ENCODE measurements at places on chromosomes 5 and 9.

- DNase-seq: no peak
Observed at GRCh38 chr5:77031891-77032290, 1.7 kb downstream of the AGGF1 start.

GRCh38 chr9:127201071-127201541, 63.5 kb upstream of the GARNL3 start:
- DNase-seq: no peak

GRCh38 chr5:148457183-148457620, 73.4 kb downstream of the FBXO38 start:
- no peak for DNase-seq

GRCh38 chr5:8561224-8561840, 692.4 kb downstream of the MTRR start:
- no peak for DNase-seq

GRCh38 chr9:89467278-89467625, 30.7 kb downstream of the SEMA4D start:
- DNase-seq: no peak

DNA sequence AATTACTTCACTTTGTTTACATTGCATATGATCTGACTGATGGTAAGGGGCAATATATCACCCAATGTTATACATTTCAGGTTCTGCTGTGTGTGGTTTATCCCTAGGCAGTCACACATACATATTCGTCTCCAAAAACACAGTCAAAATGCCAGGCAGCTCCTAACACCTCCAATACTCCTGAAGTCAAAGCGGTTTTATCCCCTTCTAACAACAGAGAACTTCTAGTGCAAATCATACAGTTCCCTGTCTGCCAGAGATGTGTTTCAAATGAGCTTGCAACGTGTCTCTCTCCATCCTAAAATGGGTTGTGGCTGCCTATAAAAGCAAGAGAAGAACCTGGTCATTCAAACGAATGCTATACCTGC, 328.9 kb downstream of the ELAVL2 start:
- DNase-seq: no peak

DNA sequence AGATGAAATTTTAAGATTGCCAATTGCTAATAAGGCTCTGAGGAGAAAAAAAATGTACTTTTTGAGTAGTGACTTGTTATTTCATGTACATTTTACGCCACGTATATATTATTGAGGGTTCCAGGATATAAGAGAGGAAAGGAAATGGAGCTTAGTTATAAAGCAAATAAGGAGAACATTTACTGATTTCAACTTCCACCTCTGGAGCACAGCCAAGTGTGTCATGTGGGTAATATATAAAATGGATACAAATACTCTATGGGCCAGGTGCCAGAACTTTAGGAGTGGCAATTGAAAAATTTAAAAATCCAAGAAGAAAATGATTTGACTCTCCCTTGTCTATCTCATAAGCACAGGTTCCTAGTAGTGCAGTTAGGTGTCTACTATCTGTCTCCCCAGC, 45.0 kb upstream of the VLDLR start:
- DNase-seq: no peak

GRCh38 chr5:172902497-172903472, 56.4 kb upstream of the RPL26L1 start:
- DNase-seq: no peak

GRCh38 chr5:138757061-138757776, 4.0 kb downstream of the CTNNA1 start:
- DNase-seq: no peak

- no peak for DNase-seq
Observed at GRCh38 chr5:102666164-102666946, 88.8 kb upstream of the PAM start.

GRCh38 chr9:99008203-99008602, 64.5 kb downstream of the COL15A1 start:
- DNase-seq: no peak

GRCh38 chr9:26169708-26170107, 491.5 kb upstream of the TUSC1 start:
- no peak for DNase-seq

GRCh38 chr9:2017331-2018161, 2.4 kb downstream of the SMARCA2 start:
- DNase-seq: peak; percentile 57

DNA sequence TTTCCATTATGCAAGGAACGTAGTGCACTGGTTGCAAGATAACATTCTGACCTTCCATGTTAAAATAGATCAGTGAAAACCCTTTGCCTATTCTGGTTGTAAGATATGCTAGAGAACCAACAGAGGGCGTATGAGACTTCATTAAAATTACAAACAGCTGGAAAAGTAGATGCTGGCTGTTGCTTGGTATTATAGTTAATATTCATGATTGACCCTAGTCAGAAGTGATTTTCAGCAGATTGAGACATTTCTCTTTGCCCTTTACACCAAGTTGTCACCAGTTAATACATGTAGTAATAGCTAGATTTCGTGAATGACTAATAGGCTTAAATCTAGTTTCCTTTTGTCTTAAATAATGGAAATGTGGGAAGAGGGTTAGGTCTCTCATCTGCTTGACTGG, 13.8 kb upstream of the FGF18 start:
- no peak for DNase-seq

- DNase-seq: no peak
Observed at GRCh38 chr9:135618866-135619598, 20.3 kb downstream of the GLT6D1 start.

- no peak for DNase-seq
Observed at GRCh38 chr5:148482196-148482595, 98.4 kb downstream of the FBXO38 start.

GRCh38 chr5:176994460-176995121, 12.0 kb downstream of the UIMC1 start:
- no peak for DNase-seq

- no peak for DNase-seq
Observed at GRCh38 chr9:93223260-93224180, 39.6 kb downstream of the WNK2 start.

DNA sequence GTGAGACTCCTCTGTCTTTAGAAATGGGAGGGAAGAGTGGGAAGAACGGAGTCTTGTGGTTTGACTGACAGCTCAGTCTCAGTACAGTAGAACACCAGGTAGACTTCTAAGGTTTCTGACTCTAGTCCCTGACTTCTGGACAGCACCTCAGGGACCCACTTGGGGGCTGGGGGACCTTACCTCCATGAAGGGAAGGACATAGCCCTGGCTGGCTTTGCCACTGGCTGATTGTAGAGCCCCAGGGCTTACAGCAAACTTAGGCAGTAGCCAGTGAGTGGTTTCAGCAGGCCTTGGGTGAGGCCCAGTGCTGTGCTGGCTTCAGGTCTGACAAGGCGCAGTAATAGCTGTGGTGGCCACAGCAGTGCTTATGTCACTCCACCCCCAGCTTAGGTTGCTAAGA, 290.0 kb upstream of the PRR16 start:
- DNase-seq: no peak

- no peak for DNase-seq
Observed at GRCh38 chr5:126044111-126044668, 379.0 kb upstream of the GRAMD2B start.

- DNase-seq: no peak
Observed at GRCh38 chr9:37146410-37146809, 26.0 kb downstream of the ZCCHC7 start.

DNA sequence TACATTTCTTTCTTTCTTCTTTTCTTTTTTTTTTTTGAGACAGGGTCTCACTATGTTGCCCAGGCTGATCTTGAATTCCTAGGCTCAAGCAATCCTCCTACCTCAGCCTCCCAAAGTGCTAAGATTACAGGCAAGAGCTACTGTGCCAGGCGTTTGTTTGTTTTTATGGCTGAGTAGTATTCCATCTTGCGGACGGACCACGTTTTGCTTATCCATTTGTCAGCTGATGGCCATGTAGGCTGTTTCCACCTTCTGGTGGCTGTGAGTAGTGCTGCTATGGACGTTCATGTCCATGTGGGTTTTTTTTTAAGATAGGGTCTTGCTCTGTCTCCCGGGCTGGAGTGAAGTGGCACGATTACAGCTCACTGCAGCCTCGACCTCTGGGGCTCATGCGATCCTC, 2.5 kb downstream of the DOK3 start:
- no peak for DNase-seq

DNA sequence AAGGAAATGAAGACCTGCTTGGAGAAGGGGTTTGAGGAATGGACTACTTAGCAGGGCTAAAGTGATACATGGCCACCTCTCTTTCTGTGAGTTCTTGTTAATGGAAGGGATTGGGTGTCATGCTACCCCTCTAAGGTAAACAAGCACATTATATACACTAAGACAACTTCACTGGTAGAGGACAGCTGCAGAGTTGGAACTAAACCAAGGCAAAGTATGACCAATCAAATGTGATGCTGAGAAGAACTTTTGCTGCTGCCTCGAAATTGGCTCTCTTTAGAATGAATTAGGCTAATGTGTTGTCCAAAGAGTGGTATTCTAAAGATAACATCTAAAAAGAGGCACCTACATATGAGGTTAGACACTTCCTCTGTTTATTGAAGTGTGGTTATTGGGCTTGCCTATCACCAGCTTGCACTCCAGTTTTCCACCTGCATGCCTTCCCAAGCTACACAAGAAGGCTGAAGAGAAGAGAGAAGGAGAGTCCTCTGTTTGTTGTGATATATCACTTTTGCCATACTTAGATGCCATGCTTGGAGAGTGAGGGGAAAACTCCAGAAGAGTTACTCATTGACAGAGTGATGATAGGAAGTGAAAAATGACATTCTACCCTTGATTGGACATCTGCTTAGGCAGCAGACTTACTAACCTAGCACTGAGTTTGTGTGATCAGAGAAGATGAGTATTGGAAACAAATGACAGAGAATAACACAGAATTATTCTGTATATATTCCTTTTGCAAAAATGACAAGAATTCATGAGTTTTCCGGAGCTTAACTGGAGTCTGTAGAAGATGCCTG, 536.1 kb downstream of the ZNF608 start:
- DNase-seq: no peak

- no peak for DNase-seq
Observed at GRCh38 chr9:106675780-106676179, 187.2 kb upstream of the ZNF462 start.

DNA sequence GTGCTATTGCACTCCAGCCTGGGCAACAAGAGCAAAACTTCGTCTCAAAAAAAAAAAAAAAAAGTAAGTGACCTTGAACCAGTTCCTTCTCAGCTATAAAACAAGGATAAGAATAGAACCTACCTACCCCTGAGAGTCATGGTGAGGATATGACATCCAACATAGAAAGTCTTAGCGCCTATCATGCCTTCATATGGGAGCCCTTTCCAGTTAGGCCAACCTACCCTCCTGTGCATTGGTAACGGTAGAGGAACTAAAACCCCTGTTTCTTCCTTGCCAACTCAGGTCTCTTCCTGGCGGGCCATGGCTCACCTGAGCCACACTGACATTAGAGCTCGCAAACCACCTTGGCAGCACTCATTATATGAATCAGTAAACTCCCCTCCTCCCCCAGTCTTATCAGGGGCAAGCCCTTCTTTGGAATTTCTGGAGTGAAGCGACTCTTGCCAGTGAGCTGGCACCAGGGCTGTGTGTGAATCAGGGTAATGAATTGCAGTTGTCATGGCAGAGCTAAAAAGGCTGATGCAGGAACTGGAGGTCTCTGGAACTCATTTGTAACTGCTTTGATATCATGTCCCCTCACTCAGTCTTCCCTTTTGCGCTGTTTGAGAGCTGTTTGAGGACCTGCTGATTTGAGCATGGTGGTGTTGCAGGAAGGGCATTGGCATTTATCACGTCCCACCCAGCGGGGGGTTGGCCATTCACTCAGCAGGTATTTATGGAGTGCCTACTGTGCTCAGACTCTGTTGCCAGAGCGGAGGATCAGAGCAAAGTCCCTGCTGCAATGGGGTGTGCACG, 10.3 kb downstream of the WWC1 start:
- DNase-seq: no peak

- DNase-seq: no peak
Observed at GRCh38 chr9:100455470-100455869, 17.5 kb upstream of the TMEFF1 start.

DNA sequence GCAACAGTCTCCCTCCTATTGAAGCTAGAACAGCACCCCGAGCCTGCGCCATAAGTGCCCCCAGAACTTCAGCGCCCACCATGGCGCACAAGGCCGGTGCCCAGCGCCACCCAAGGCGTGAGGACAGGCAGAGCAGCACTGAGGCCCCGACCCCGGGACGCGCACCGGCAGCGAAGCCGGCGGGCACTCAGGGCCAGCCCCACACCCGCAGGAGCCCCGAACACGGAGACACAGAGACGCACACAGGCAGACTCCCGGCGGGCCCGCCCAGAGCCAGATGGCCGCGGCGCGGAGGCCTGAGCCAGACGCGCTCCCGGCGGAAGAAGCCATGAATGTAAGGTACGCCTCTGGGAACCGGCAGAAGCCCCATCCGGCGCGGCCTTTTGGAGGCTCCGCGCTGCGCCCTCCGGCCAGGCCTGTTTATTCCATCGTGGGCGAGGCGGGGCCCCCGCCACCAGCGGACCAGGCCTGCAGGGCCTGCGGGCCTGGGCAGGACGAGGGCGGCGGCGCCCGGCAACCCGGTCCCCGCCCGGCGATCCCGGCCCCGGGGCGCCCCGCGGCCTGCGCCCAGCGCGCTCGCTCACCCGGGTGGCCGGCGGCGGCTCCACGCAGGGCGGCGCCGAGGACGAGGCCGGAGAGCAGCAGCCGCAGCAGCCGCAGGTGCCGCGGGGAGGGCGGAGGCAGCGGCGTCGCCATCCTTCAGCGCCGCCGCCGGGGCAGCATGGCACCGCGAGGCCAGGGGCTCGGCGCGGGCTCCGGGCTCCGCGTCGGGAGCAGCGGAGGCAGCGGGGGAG, 486 bp downstream of the NPDC1 start:
- DNase-seq: no peak

DNA sequence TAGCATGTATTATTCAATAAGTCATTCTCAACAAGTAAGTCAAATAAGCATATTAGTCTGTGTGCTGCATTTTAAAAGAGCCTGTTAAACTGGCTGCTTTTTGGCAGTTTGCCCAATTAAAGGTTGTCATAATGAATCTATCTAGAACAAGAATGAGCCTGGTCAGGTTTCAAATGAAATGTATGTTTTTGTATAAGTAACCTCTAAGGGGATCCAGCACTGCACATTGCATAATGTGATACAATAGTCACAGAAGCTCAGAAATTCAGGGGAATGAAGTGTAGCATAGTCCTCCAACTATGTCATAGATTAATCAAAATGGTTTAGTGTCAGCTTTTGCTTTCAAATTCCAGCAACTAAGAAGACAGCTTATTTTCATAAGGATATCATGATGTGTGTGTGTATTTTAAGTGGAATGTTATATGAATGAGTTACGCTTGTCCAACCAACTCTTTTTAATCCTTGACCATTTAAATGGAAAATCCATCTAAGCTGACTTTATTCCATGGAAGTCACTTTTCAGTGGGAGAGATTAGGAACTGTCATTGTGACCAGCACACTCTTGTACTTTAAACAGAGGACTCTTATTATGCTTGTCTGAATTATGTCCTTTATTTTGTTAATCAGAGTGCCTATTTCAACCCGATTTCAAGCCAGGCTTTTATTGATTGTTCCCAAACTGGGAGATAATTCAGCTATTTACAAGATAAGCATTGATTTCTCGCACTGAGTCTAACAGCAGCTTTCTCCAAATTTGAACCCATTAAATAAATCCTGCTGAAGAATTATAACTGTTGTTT, 283.9 kb upstream of the ADAMTSL1 start:
- DNase-seq: no peak
